HFF-Myc (cell line): ENCODE measurements at places on chromosomes 1 and 21.
A peak's percentile ranks its signal among the peaks of the same experiment; 100 is the strongest.

- DNase-seq = no peak
Measured at GRCh38 chr1:7678491-7679158, 92.5 kb upstream of the VAMP3 start.

DNA sequence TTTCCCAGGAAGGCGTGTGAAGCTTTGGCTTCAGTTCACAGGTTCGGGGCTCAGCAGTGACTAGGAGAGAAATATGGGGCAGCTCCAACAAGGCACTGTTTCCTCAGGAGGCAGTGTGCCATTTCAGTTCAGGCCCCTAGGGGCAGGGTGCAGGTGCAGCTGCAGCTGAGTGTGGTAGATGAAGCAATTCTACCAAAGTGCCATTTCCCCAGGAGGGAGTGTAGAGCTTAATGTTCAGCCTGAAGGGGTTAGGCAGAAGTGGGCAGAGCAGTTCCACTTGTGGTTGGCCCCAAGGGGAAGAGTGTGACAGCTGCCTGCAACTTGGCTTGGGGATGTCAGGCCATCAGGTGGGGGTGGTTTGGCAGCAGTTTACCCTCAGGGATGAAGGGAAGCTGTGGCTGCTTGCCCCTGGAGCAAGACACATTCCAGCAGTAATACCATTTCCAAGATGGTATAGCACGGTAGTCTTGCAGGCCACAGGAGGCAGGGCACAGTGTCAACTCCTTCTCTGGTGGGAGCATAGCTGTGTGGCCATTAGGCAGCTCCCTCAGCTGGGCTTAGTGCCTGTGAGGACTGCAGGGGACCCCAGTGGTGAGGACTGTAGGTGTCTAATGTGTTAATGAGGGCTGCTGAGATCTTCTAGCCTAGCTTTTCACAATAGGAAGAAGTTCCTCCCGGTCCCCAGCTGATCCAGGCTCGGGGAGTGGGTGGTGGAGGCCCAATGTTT lies 34.7 kb downstream of the RGSL1 start:
- no peak for DNase-seq

GRCh38 chr1:189084811-189085210 lies 1392.9 kb downstream of the BRINP3 start:
- DNase-seq = no peak

GRCh38 chr1:90386899-90387720 lies 330.0 kb downstream of the BARHL2 start:
- DNase-seq = no peak

DNA sequence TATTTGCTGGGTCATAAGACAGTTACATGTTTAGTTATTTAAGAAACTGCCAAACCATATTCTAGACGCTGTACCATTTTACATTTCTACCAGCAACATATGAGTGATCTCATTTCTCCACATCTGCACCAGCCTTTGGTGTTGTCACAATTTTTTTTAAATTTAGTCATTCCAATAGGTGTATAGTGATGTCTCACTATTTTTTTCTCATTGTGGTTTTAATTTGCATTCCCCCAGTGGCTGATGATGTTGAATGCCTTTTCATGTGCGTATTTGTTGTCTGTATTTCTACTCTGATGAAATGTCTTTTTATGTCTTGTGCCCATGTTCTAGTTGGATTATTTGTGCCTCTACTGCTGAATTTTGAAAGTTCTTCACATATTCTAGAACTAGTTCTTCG lies 38.4 kb downstream of the NFASC start:
- DNase-seq = no peak

- no peak for DNase-seq
Measured at GRCh38 chr21:16162953-16163352, 433.2 kb downstream of the USP25 start.

DNA sequence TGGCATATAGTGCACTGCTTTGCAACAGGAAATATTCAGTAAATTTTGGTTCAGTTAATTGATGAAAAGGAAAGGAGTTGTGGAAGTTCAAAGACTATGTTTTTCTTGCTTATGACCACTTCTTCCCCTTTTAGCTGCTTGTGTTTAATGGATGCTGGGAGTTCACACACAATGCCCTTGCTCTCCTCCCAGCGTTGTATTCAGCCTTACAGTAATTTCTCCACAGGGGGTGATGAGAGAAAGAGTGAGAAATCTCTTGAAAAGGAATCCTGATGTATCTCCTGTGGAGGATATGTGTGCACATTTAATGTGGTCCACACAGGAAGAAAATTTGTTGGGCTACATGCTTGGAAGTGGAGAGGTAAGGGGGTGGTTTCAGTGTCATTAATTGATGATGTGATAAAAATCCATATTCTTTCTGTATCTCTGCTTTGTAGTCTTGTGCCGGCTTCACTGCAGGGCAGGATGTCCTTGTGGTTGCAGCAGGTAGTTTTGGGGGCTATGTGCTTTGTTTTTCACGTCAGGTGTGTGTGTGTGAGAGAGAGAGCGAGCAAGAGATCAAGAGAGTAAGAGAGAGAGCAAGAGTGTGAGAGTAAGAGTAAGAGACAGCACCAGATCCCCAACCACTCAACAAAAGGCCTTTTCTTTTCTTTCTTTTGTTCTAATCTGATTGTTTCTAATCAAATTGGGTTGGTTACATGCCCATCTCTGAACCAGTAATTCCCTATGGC lies 204.4 kb downstream of the RWDD3 start:
- DNase-seq = no peak

DNA sequence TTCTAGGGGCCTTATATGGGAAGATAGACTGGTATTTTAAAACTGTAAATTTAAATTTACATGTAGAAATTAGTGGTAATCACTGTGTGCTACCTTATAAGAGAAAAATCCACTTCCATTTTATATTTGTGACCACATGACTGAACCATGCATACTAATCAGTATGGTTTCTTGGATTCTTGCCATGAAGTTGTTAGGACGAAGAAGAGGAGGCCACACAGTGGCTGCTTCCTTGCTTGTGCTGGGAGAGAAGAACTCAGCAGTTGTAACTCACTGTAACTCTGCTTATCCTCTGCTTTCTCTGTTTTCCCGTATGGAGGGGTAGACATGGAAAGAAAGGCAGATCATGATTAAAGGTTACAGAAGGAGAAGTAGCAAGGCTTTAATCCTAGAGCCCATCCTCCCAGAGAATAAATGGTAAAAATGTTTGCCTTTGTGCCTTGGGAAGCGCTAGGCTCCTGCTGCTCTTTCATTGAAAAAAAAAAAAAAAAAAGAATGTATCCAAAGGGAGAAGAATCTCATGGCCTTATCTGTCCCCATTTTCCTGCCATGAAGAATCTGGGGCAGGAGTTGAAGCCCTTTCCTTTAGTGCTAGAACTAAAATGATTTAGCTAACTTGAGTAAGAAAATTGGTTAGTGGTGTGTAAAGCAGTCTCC lies 32.4 kb downstream of the KCTD3 start:
- peak; percentile 4 for DNase-seq

DNA sequence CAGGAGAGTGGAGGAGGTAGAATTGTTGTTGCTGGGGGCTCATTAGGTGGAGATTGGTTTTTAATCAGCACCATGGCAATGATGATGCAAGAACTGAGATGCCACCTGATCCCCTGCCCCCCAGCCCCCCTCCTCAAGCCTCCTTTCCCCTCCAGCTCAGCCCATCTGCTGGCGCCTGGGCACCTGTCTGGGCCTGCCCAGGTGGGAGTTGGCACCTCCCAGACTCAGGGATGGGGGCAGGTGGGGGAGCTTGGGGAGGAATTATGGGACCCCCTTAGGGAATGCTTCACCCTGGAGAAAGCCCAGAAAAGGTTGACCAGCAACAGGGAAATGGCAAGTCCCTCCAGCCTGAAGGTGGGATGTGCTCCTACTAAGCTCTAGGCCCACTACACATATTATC lies 1.5 kb upstream of the NHLH1 start:
- DNase-seq = no peak

- no peak for DNase-seq
Measured at GRCh38 chr1:52554756-52555155, 1.9 kb upstream of the TUT4 start.

GRCh38 chr1:3915551-3916121 lies 15.6 kb upstream of the C1orf174 start:
- no peak for DNase-seq

GRCh38 chr21:25370311-25370744 lies 237.0 kb downstream of the MRPL39 start:
- DNase-seq = peak; percentile 82

GRCh38 chr1:13583595-13583965 lies at the start of gene PDPN:
PDPN (plus strand) TSS chr1:13583832; CDS start chr1:13584034, 202 bp downstream.
- DNase-seq = no peak

DNA sequence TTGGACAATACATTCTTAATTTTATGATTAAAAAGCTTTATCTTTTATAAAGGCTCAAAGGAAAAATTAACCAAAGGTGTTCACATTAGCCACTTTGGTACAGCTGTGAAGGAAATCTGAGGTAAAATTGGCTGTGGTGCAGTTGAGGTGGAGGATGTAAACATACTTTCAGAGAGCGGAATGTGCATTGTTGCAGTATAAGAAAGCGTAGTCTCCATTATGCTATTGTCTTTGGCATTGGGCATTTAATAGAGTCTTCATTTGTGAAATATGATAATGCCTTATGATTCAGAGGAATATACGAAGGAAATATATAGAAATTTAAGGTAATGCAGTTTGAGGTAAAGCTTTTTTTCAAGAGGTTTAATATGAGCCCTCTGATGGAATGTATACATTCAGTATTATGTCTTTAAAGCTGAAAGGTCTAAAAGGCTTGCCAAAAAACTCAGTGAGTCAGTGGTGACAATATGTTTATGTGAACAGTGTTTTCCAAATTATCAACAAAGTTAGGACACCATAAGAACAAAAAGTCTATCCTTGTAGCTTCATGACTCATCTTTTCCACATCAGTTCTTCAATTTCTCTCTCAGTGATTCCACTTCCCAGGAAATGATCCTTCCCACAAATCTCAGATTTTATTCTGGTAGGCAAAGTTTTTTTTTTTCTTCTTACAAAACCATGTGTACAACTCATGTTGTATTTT lies 26.9 kb upstream of the DDR2 start:
- DNase-seq = peak; percentile 92

GRCh38 chr1:102961549-102961948 lies 146.8 kb downstream of the COL11A1 start:
- DNase-seq = no peak

GRCh38 chr1:16183179-16183578 lies 27.3 kb upstream of the EPHA2 start:
- no peak for DNase-seq

DNA sequence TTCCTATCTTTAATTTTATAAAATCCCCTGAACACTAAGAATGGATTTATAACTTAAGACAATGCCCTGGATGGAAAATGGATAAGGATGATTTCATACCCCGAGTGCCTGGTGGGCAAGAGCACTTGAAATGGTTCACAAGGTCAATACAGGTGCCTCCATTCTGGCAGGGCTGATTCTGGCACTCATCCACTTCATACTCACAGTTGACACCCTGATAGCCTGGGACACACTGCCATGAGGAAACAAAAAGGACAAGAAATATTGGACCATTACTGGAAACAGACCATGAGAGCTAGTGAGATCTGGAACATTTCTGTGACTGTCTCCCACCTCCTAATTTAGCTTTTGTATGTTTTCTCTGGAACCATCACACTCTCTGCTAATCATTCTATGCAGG lies 39.1 kb upstream of the ADAM30 start:
- DNase-seq = no peak

DNA sequence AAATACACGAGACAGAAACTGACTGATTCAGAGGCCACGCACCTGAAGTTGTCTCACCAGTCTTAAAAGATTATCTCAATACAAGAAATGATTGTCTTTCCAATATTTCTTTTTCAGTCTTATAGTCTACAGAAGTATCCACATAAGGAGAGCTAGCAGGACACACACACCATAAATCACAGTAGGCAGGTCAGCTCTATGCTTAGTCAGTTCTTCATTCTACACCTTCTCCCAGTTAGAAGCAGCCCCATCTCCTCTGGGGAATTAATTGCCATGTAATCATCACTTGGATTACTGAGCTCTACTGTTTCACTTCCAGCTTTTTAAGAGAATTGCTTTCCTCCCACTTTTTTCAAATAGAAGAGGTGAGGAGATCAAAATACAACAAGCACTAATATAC lies 59.6 kb downstream of the SMYD3 start:
- DNase-seq = no peak
